ENCODE measurements at places on chromosomes 1 and 21.

GRCh38 chr1:192969091-192969490 lies 90.1 kb downstream of the UCHL5 start:
- DNase-seq: no peak

DNA sequence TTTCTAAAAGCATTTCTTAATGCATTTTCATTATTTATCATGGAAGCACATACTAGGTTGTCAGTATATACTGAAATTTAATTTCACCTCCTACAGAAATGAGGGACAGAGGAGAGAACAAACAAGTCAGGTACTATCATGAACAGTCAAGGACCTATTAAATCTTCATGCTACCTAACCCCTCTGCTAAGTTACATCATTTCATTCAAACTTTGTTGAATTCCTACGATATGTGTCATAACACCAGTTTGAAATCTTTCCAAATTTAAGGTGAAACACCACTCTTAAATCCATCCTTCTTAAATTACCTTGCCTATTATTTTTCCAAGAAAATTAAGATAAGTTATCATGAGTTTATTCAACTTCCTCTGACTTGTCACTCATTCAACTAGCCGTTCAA lies 78.9 kb downstream of the DENND1B start:
- no peak for DNase-seq

DNA sequence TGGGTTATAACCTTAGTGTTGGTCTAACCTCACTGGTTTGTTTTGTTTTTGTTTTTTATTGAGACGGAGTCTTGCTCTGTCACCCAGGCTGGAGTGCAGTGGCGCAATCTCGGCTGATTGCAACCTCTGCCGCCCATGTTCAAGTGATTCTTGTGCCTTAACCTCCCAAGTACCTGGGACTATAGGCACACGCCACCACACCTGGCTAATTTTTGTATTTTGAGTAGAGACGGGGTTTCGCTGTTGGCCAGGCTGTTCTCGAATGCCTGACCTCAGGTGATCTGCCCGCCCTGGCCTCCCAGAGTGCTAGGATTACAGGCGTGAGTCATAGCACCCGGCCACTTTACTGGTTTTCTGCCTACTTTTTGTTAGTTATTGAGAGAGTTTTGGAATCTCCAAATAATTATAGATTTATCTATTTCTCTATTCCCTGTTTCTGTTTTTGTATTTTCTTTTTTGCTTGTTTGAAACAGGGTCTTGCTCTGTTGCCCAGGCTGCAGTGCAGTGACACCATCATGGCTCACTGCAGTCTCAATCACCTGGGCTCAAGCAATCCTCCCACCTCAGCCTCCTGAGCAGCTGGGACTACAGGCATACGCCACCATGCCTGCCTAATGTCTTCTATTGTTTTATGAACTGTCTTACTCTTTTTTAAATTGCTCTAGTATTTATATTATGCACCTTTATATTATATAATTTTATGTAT lies 21.4 kb downstream of the SMG7 start:
- DNase-seq: no peak

- no peak for DNase-seq
Measured at GRCh38 chr21:45372732-45373355, 32.1 kb upstream of the COL18A1 start.

DNA sequence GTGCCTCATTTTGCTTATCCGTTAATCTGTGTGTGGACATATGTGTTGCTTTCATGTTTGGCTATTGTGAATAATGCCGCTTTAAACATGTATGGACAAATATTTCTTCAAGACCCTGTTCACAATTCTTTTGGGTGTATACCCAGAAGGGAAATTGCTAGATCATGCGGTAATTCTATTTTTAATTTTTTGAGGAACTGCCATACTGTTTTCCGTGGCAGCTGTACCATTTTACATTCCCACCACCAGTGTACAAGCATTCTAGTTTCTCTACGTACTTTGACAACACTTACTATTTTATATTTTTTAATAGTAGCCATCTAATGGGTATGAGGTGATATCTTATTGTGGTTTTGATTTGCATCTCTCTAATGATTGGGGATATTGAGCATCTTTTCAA lies 7.1 kb upstream of the NID1 start:
- no peak for DNase-seq

DNA sequence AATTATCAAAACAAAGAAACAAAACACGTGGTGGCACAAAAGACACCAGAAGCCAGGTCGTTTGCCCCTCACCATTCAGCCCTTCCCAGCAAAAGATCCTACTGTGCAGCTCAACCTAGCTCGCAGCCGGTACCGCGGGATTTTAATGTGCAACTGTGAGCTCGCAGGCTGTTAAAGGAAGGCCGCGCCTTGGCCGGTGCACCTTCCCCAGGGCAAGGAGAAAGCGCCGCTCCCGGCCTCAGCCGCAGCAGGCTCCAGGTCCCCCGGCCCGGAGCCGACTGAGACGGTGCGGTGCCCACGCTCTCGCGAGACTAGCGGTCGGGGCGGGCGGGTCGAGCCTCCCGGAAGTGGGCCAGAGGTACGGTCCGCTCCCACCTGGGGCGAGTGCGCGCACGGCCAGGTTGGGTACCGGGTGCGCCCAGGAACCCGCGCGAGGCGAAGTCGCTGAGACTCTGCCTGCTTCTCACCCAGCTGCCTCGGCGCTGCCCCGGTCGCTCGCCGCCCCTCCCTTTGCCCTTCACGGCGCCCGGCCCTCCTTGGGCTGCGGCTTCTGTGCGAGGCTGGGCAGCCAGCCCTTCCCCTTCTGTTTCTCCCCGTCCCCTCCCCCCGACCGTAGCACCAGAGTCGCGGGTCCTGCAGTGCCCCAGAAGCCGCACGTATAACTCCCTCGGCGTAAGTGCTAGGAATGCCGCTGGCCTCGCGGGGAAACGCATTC lies at the start of gene AGL:
Gene AGL, plus strand, starts transcription at position 618 of the 715 bp plus-strand sequence. CDS start 682 bp downstream, outside the sequence.
- DNase-seq: peak; percentile 70

DNA sequence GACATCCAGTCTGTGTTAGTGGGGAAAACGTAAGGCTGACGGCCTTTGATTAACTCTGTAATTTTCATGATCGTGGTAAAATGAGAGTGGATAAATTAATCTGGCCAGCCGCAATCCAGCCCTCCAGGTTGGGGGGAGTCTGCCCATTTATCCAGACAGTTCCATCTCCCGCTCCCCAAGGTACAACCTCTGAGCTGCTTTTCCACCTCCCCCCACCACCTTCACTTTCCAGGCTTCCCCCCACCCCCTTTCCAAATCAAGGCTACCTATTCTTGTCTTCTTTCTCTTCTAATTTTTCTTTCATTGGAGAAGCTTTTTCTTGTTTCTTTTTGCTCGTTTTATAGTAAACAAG lies 6.0 kb downstream of the MIER1 start:
- no peak for DNase-seq

DNA sequence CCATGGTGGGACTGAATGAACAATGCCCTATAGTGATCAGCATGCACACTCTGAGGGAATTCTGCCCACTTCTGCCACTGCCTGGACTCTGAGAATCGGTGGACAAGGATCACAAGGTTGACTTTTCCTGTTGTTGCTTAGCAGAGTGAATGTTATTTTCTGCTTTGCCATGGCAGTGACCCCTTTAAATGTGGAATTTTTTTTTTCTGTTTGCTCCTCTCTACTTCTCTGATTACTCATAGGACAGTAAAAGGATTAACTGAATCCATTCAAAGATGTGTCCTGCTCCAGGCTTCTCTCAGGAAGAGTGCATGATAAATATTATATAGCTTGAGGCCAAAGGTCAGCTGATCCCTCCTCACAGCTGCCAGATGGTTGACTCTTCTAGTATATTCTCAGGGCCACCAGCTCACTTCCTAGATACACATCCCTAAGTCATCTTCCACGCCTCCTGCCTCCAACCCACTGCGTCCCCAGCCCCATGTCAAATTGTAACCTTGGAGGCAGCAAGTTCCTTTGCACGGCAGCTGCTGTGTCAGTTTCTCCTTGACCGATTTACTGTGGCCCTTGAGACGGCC lies 74.0 kb upstream of the RALGPS2 start:
- no peak for DNase-seq

GRCh38 chr1:62317021-62317768 lies 2.0 kb downstream of the KANK4 start:
- no peak for DNase-seq

DNA sequence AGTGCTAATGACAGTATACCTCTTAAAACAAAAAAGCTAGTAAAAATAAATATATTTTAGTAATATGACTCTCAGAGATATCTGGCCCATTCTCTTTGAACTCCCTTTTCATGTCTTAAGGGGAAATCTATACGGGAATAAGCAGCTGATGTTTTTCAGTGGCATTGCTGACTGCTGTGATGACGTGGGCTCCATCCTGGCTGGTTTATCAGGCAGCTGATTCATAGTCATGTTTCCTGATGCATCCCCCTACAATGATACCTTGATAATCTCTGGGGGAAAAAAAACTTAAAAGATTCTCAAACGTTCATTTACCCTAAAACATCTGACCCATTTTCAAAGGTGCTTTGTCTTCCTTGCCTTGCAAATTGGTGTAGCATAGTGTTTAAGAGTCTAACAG lies 53.8 kb downstream of the ABCA4 start:
- no peak for DNase-seq

- no peak for DNase-seq
Measured at GRCh38 chr21:43734928-43735229, 15.9 kb downstream of the PDXK start.

GRCh38 chr1:45353685-45354084 lies 13.4 kb upstream of the MUTYH start:
- DNase-seq: no peak

- DNase-seq: no peak
Measured at GRCh38 chr21:34857874-34858273, 189.1 kb downstream of the CLIC6 start.

DNA sequence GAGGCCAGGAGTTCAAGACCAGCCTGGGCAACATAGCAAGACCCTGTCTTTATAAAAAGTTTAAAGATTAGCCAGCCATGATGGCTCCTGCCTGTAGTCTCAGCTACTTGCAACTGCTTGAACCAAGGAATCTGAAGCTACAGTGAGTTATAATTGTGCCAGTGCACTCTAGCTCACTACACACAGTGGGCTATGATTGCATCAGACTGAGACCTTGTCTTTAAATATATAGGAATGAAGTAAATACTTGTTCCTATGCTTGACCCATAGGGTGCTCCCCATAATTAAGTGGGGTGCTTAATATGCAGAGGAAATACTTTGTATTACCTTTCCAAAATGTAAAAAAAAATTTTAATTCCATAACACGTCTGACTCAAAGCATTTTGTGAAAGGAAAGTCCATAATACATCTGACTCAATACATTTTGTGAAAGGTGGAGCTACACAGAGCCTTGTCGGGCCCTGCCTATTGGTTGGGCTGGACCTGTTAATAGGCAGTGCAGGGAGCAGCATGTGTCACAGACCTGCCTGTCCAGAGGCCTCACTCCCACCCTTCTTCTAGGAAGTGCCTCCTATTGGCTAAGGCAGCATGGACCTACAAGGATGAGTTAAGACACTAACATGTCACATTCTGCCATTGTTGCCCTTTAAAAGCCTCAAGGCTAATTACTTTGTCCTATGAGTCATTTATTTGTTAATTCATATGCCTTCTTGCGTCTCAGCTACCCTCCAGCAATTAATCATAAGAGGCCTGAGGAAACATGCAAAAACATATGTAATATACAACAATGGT lies 33.6 kb downstream of the CD58 start:
- DNase-seq: no peak

GRCh38 chr1:28437924-28438699 lies 67.7 kb upstream of the RCC1 start:
- no peak for DNase-seq

GRCh38 chr1:239858529-239858928 lies 233.2 kb upstream of the FMN2 start:
- DNase-seq: no peak

- no peak for DNase-seq
Measured at GRCh38 chr1:222967466-222968240, 152.8 kb downstream of the DISP1 start.

- DNase-seq: no peak
Measured at GRCh38 chr1:35345439-35345981, 77.0 kb downstream of the ZMYM4 start.

DNA sequence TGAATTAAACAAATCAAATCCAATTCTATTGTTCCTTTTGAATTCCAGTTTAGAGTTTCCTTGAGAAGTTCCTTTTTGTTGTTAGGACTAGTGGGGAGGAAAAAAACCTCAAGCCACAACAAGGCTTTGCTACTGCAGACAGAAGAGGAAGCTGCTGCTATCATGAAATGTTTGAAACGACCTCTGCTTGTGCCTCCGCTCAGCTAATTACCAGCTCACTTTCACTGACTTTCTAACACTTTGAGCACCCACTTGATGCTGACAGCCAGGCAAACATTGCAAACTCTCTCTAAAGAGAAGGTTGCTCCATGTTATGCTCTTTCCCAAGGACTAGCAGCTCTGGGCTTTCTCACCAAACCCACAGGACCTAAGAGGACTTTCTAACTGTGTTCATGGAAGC lies 203.9 kb upstream of the PROX1 start:
- no peak for DNase-seq

DNA sequence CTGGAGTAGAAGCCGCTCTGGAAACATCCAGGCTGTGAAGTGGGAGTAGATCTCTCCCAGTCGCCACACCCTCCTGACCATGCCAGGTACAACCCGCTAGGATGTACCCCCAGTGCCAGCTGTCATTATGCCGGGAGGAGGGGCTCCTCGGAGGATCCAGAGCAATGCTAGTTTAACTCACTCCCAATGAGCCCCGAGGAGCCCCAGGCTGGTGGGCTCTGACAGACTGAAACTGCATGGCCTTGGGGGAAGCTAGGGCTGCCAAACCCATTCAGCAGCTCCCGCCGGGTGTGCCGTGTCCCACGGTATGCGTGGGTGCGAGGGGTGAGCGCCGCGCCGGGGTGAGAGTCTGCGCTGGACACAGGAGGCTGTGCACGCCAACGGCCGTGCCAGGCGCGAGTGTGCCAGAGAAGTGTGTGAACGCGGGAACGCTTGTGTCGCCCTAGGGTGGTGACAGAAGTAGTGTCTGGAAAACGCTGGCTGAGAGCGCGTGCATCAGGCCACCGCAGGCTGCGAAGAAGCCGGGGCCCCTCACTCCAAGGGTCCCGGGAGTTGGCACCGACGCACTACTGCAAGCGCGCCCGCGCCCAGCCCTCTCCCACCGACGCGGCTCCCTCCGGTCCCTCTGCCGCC lies 177.1 kb upstream of the EDN2 start:
- no peak for DNase-seq

DNA sequence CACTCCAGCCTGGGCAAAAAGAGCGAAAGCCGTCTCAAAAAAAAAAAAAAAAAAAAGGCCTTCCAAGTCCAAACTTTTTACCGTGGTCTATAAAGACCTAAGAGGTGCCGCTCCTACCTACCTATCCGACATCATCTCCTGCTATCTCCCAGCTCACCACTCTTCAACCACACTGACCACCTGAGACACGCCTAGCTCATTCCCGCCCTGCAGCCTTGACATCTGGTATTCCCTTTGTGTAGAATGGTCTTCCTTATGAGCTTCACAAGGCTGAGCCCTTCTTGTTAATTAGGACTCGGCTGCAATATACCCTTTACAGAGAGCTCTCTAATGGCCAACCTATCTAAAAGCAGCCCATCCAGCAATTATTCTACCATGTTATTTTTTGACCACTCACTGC lies 680 bp downstream of the MAGOH start:
- DNase-seq: no peak

GRCh38 chr1:1613509-1614082 lies 1.7 kb upstream of the MIB2 start:
- no peak for DNase-seq

GRCh38 chr1:209363112-209363511 lies 220.4 kb upstream of the CAMK1G start:
- DNase-seq: no peak
